ACHN (cell line): ENCODE measurements at places on chromosomes 7 and 10.

DNA sequence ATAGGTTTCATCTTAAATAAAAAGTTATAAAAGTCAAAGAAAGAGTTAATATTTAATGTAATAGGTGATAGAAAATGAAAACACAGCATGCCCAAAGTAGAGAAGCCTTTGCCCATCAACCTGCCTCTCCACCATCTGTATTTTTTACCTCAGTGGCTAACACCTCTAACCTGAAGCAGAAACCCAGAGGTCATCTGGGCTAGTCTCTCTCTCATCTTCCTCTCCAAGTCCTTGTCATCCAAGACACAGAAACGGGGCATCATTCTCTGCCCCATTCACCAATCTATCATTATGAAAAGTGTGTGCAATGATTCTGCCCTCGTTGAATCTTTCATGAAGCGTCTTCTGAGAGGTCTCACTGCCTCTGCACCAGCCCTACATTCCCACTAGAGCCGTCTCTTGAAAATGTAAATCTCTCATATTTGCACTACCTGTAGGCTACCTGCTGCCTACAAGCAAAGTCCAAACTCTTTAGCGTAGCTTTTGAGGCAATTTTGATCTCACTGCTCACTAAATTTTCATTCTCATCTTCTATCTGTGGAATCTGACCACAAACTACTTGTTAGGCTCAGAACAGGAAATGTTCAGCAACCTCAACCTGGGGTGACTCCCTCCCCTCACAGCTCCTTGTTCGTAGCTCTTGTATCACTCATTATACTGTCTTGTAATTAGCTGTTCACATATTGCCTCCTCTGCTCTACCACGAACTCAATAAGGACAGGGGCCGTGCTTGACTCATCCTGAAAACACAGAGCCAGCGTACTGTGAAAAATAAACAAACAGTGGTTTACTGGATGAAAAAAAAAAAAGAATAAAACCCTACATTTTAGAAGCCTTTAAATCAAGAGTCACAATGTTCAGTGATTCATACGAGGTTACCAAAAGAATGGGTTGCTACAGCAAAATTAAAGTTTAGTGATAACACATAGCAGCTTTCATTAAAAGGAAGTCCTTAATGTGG, 83.1 kb downstream of the CTNNA3 start:
- DNase-seq, result no peak

DNA sequence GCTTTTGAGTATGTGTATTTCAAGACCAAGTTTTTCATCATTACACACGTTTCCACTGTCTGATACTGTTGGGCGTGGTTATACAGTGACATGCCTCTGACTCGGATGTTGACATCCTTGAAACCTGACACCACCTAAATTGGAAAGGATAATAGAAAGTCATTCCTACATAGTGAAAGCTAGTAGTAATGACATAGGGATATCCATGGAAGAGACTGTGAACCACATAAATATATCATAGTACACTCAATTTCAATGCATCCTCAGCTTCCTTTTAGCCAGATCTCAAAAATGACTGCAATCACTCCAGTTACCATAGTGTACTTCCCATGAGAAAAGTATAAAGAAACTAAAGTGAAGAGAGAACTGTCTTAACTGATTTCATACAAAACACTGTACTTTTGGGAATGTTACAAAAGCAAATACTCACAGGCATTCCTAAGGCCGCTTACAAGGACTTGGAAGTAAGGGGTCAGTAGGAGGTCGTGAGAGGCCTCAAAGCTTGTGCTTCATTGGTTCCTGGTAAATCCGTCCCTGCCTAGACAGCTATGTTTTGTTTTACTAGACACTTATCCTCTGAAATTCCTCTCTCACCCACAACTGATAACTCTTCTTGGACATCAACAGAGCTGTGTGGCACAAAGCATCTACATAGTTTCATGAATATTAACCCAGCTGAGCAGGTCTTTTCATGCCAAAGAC, 71.8 kb upstream of the VWDE start:
- no peak for DNase-seq

GRCh38 chr10:102268375-102268888, 23.1 kb downstream of the GBF1 start:
- peak; percentile 55 for DNase-seq

DNA sequence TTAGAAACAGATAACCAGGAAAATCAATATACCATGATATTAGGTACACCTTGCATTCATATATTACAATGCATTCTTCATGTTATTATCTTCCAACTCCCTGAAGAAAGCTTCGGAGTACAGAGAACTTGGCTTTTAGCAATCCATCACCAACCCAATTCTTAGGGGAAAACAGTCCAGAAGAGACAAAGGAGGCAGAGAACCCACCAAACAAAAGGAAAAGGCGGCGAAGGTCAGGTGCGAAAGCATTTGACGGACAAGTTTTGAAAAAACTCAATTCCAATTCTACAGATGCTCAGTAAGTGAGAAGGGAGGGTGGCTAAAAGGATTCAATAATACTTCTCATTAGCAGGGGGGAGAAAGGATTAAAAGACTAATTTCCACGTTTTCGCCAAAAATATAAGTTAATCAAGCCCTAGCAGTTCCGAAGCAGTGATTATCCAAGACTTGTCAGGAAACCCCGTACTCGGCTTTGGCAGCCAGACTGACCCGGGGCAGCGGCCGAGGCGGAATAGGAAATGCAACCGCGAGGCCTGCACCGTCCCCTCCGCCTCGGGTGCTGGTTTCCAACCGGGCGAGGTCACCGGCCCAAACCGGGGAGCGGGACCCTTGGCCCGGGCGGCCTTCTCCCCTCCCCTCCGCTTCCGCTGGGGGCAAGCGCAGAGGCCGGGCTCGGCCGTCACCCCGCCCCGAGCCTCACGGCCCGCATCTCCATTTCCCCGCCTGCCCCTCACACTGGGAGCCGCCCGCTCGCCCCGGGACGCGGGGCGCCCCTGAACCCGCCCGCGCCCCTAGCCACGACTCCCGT, 747 bp downstream of the GDI2 start:
- DNase-seq, result peak; percentile 33

DNA sequence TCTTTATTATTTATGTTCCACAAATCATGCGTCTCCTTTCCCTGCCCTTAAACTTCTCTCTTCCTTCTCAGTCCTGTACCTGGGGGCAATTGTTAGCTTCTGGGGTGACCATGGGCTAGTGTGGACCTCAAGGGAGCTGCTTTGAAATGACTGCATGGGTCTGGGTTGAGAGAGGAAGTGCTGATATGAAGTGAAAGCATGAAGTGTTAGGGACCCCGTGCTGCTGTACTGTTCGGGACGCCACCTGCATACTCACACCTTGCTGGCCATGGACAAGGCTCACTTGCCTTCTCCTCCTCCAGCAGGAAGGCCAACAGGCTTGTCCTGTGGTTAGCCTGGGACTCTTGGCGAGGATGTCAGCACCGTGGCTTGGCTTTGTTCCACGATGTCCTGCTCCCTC, 56.7 kb downstream of the MTPN start:
- no peak for DNase-seq
